ENCODE measurements at places on chromosomes 5 and 9.

DNA sequence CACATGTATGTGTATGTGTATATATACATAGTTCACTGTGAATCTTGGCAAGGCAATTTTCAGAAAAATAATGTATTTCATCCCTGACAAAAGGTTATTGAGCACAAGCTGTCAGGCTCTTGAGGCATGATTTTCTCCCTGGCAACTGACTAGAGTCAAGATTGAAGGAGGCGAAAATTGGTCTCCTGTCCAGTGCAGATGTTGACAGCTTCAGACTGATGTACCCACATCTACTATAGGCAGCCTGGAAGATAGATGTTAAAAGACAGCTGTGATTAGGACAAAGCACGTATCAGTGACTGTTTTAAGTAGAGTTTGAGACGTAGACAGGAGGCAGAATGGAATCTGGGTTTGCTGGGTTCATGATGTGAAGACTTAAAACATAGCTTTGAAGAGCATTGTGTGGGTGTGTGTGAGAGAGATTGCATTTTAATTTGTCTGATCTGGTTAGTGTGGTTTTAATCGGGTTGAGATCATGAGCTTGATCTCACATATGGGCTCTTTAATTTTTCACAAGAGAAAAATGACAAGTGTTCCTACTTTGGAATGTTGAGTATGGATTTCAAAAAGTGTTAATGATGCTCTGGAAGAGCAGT, 39.1 kb downstream of the CTNNA1 start:
- DNase-seq = no peak

GRCh38 chr5:31194468-31194813, 955 bp downstream of the CDH6 start:
- no peak for DNase-seq

GRCh38 chr5:146025114-146025680, 80.2 kb downstream of the PLAC8L1 start:
- DNase-seq = no peak

- no peak for DNase-seq
Measured at GRCh38 chr9:72718503-72718902, 197.1 kb downstream of the TMC1 start.

- no peak for DNase-seq
Measured at GRCh38 chr5:154791535-154791934, 36.4 kb downstream of the LARP1 start.

DNA sequence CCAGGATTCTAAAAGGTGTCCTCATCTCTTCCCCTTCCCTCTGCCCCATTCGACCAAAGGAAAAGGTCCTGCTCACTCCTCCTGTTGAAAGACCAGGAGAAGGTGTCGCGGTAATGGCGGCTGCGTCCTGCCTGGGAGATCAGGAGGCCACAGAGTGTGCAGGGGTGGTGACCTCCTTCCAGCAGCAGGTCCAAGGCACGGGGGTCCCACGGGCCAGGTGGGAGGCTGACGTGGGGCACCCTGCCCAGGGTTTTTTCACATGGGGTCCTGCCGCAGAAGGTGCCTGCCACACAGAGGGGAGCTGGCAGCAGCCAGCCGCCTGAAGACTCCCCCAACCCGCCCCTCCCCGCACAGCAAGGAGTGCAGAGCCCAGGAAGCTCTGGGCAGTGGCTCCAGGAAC, 22.2 kb upstream of the ADAMTS2 start:
- no peak for DNase-seq

GRCh38 chr5:152349683-152350526, 55.2 kb downstream of the NMUR2 start:
- peak; percentile 9 for DNase-seq

- DNase-seq = no peak
Measured at GRCh38 chr5:109992264-109992915, 302.7 kb downstream of the MAN2A1 start.

DNA sequence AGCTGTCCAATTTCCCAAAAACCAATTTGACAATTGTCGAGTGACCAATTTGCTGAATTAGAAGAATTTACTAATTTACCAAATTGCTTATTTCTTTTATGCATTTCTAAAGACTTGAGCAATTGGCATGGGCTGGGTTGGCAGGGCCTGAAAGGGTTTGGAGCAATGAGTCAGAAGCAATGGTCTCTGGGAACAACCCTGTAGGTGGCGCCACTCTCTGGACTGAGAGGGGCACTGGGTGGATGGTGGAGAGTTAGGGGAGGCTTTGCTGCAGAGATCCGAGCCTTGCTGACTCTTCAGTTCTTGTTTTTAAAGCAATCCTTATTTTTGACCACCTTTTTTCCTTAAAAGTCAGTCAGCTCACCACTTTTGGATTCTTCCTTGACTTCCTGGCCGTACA, 71.5 kb upstream of the RPS23 start:
- DNase-seq = peak; percentile 37

- no peak for DNase-seq
Measured at GRCh38 chr9:113781896-113782295, 94.2 kb upstream of the ZNF618 start.

GRCh38 chr5:65926893-65927292, 518 bp downstream of the ERBIN start:
- DNase-seq = no peak

DNA sequence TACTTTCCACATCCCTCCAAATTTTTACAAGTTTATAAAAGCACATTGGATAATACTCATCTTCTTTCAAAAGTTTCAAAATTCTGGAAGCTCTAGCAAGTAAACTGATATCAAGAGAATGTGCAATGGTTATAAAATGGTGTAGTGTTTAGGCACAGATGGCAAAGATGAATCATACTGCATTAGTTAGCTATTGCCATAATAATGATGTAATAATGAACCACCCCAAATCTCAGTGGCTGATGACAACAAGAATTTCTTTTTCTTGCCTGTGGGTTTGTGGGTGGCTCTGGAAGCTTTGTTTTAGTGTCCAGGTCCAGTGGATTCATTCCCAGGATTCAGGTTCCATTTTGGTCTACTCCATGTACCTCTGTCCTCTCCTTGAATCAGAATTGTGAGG, 319.0 kb downstream of the BRINP1 start:
- DNase-seq = no peak

DNA sequence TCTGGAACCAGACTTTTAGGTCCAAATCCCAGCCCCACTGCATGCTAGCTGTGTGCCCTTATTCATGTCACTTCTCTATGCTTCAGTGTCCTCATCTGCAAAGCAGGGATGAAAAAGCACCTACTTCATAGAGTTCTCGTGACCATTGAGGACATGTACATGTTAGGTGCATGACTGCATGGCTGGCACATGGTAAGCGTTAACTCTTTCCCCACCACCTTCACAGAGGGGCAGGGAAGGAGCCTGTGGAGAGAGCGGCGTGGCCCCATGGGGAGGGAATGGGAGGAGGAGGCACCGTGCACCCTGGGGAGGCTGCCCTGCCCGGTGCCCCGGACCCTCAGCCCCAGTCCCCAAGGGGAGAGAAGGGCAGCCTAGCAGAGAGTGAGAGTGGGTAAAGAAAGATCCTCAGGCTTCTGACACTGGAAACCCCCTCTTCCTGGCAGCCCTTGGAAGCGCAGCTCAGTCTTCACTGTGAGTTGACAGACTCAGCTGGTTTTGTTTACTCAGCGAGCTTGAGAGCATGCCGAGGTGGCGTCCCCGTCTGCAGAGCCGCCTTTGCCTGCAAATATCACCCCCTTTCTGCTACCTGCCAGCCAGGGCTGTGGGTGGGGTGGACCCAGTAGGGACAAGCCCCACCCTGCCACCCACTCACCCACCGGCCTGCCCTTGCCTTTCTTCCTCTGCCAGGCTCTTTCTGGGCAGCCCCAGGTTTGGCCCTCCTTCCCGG, 10.6 kb upstream of the ANGPTL2 start:
- DNase-seq = no peak

DNA sequence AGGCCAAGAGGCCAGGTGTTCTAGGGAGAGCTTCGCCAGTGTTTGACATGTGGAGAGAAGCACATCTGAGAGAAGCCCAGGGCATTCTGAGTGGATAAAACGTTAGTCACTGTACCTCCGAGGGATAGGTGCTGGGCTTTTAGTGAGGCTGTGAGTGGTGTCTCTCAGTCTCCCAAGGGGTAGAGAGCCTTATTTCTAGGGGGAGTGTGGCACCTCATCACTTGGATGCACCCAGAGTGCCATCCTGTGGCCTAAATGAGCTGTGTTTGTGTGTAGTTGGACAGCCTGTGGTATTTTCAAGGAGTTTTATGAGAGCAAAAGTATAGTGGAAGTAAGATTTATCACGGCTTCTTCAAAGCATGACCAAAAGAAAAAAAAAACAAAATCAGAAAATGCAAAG, 1046.9 kb upstream of the WWC1 start:
- no peak for DNase-seq

DNA sequence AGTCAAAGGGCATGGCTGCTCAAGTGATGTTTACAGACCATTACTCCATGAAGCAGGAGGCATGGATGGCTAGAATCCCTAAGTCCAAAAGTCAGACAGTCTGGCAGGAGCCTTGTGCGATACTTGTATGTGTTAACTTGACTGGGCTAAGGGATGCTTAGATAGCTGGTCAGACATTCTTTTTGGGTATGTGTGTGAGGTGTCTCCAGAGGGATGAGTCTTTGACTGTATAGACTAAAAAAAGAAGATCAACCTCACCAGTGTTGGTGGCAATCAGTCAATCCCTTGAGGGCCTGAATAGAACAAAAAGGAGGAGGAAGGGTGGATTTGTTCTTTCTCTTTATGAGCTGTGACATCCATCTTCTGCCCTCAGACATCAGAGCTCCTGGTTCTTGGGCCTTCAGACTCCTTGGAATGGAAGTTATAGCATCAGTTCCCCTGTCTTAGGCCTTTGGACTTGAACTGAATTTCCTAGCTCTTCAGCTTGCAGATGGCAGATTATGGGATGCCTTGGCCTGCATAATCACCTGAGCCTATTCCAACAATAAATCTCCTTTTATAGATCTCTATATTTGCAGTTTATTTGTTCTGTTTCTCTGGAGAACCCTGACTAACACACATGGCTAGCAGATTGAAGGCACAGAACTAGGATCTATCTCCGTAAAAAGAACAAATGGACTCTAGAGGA, 9.7 kb upstream of the HSPB3 start:
- no peak for DNase-seq

DNA sequence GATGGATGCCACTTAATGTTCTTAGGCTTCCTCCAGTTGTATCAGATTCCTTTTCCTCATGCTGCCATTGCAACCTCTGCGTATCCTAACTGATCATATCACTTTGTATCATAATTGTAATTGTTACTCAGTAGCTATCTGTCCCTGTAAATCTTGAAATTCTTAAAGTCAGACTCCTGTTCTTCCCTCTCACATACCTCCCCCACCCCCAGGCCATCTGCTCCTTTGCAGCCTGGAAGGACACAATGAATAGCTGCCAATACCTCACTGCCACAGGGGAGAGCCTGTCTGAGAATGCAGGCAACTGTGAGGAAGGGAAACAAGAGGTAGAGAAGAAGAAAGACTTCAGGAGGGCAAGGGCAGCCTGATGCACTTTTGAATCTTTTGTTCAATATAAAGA, 228.5 kb downstream of the ENC1 start:
- DNase-seq = no peak

DNA sequence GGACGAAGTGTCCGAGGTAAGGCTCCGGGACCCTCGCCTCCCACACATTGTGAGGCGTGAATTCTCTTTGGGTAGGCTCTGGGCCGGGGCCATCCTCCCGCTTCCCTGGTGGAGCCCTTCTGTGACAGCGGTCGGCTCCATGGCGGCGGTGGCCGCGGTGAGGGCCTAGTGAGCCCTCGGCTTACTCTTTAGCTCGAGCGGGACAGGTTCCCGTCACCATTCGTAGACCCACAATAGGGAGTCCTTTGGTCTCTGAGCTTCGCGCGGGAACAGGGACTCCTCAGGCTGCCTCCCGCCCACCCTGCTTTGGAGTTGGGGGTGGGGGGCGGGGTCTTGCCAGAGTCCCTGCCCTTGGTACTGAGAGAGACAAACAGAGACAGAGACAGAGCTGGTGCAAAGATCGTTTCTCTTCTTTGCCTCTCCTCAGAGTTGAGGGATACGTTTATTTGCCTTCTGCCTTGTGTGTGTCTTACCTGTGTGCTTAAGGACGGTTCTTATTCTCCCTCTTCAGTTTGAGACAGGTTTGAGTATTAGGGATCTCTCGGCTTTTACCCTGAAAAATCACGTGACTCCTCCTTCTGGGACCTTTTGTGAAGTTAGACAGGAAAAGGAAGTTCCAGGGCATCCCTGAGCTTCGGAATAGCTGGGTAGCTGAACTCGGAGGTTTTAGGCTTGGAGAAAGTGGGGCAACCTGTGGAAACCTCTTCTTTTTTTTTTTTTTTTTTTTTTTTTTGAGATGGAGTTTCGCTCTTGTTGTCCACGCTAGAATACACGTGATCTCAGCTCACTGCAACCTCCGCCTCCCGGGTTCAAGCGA, 833 bp downstream of the ANKHD1 start:
- peak; percentile 30 for DNase-seq

DNA sequence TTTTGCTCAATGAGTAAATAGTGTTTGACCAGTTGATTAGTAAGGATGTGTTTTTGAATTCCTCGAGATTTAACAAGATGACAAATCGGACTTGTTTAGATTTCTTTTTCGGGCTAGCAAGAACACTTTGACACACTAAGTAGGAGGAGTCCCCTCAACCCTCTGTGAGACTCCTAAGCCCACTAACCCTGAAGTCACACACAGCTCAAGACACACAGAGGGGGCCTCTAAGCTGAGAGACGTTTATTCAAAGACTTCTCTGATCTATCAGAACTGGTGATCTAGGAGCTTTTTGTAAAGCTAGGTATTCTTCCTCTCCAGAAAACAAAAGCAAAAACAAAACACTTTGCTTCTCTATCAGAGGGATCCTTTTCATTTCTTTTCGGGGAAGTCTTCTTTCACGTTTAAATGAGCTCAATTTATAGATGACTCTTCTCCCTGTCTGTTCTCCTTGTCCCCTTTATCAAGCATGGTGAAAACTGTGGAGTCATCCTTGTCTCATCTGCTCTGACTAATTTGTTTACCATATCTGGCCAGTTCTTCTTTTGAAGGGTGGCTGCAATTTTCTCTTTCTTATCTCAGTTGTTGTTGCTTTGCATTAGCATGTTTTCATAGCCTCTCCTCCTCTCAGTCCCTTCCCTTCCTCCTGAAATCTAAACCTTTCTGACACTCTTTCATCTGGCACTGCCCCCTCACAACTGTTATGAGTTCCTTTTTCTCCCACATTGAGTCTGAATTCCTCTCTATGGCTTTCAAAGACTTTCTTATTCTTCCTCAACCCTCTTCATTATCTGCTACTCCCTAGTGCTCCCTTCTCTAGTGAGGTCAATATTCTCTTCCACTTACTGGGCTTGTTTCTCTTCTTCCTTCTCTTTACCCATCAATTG, 68.5 kb upstream of the RAI14 start:
- no peak for DNase-seq

DNA sequence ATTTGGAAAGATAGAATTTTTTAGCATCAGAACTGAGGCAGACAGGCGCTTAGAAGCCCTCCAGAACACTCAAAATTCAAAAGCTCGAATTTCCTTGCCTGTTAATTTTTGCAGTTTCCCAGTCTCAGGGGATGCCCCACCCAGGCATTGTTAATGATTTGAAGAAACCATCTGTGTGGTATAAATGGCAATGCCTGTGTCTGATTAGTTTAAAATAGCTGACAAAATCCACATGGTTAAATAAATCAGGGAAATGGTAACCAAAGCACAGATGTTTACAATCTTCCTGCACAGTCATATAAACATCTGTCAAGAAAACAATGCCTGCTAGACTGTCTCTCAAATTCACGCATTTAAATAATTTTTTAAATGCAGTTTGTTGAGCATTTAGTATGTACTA, 185.2 kb upstream of the RGMB start:
- DNase-seq = no peak

All from activated CD4-positive, alpha-beta T cell treated with anti-CD3 and anti-CD28 coated beads for 24 hours (primary cell).